ENCODE measurements at places on chromosomes 7 and 10.

DNA sequence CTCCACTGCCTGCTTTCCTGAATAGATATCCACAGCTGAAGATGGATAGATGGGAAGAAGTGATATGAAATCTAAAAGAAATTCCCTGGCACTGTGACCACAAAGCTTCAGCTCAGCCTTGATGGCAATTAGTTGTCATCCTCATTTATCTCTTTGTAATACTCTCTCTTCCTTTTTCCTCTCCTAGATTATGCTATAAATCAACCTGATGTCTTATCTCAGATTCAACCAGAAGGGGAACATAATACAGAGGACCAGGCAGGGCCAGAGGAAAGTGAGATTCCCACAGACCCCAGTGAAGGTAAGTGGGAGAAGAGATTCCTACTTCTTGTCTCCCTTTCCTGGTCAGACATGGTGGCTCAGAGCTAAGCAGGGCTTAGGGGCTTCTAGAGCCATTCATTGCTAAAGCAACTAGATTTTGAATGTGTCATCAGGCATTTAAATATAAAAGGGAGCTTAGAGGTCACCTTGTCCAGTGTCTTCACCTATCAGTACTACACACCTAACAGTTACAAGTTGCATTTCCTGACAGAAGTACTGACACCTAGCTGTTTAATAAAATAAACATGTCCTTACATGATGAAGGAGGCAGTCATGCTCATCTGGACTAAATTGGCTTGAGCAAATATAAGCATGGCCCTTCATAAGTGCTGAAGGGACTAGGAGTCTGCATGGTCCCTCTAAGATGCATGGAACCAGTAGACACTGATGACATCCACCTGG, 19.5 kb downstream of the ZNF398 start:
- H3K27me3 ChIP-seq, result no peaks in the 10 kb centered on the region
- no peak overlapping the region for H3K4me3 ChIP-seq
- H3K27ac ChIP-seq, result no peak overlapping the region
- DNase-seq, result no peak
- no peaks in the 10 kb centered on the region for H3K4me1 ChIP-seq
- peaks cover 7% of the 10 kb centered on the region for H3K36me3 ChIP-seq

- DNase-seq, result no peak
- peaks cover 1% of the 10 kb centered on the region for H3K4me1 ChIP-seq
- H3K4me3 ChIP-seq, result no peak overlapping the region
- H3K27me3 ChIP-seq, result no peaks in the 10 kb centered on the region
- no peak overlapping the region for H3K27ac ChIP-seq
Observed at GRCh38 chr7:23864973-23865372, 155.0 kb downstream of the STK31 start.

- no peak overlapping the region for H3K27ac ChIP-seq
- H3K4me1 ChIP-seq, result no peaks in the 10 kb centered on the region
- no peaks in the 10 kb centered on the region for H3K36me3 ChIP-seq
- no peaks in the 10 kb centered on the region for H3K27me3 ChIP-seq
- H3K4me3 ChIP-seq, result no peak overlapping the region
Observed at GRCh38 chr7:38291117-38291647, 17.7 kb upstream of the TARP start.

DNA sequence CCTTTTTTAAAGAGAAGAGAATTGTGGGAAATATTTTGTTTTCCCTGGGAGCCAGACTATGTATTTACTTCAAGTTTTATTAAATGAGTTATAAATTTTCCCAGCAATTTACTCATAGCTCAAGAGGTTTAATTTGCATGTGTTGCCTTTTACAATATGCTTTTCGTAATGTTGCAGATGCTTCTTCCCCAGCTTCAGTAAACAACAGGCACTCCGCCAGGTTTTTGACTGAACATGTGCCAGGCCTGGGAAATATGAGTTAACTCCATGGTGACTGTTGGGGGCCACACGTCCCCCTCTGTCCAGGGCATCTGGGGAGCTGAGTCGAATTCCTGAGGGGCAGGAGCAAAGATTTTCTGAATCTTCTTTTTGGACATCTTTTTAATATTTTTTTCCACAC, 545.7 kb downstream of the LRMDA start:
- DNase-seq, result no peak
- H3K27ac ChIP-seq, result no peak overlapping the region
- peaks cover 9% of the 10 kb centered on the region for H3K27me3 ChIP-seq
- no peaks in the 10 kb centered on the region for H3K36me3 ChIP-seq
- peaks cover 2% of the 10 kb centered on the region for H3K4me1 ChIP-seq

GRCh38 chr10:46523962-46524471, 32.4 kb downstream of the GPRIN2 start:
- no peak for DNase-seq
- H3K4me1 ChIP-seq, result no peaks in the 10 kb centered on the region
- H3K36me3 ChIP-seq, result no peaks in the 10 kb centered on the region
- no peaks in the 10 kb centered on the region for H3K27me3 ChIP-seq
- no peak overlapping the region for H3K4me3 ChIP-seq

GRCh38 chr10:49056356-49056755, 59.0 kb downstream of the VSTM4 start:
- H3K4me1 ChIP-seq, result no peaks in the 10 kb centered on the region
- H3K4me3 ChIP-seq, result no peak overlapping the region
- H3K27me3 ChIP-seq, result peaks cover 12% of the 10 kb centered on the region
- H3K27ac ChIP-seq, result no peak overlapping the region
- DNase-seq, result no peak
- H3K36me3 ChIP-seq, result no peaks in the 10 kb centered on the region

DNA sequence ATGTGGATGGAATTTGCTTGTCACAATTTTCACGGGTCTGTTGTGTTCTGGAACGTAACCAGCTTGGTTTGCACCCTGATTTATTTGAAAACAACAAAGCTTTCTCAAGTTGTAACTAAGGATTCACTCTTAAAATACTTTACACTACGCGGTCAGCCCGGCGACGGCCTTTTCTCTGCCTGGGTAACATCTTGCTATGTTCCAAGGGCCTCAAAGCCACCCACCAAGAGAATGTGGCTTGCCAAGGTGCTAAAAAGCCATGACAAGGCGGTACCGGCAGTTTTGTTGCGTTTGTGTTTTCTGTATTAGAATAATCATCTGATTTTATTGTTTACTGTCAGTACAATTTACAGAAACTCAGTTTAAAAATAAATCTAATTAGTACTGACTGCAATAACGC, 220.9 kb downstream of the SFMBT2 start:
- DNase-seq, result no peak
- H3K36me3 ChIP-seq, result peaks cover 15% of the 10 kb centered on the region
- H3K27me3 ChIP-seq, result peaks cover 2% of the 10 kb centered on the region
- H3K27ac ChIP-seq, result no peak overlapping the region
- peaks cover 4% of the 10 kb centered on the region for H3K4me1 ChIP-seq
- H3K4me3 ChIP-seq, result no peak overlapping the region

DNA sequence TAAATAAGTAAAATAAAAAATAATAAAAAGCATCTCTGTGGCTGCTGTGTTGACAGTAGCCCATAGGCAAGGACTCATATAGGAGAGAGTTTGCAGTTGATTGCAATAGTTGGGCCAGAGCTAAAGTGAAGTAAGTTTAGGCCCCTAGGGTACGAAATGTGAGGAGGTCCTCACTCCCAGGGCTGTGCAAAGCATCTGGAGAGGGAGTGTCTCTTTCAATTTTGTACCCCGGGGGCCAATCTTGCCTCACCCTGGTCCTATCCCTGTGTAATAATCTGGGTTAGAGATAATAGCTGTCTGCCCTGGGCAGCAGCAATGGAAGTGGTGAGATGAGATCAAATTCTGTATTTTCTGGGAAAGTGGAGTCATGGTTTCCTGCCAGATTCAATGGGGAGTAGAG, 365.7 kb downstream of the GATA3 start:
- H3K4me1 ChIP-seq, result peaks cover 12% of the 10 kb centered on the region
- H3K4me3 ChIP-seq, result no peak overlapping the region
- no peaks in the 10 kb centered on the region for H3K36me3 ChIP-seq
- peaks cover 78% of the 10 kb centered on the region for H3K27me3 ChIP-seq
- no peak overlapping the region for H3K27ac ChIP-seq

- H3K4me3 ChIP-seq, result peak within 1 kb of the TSS; percentile 92
- H3K36me3 ChIP-seq, result peaks cover 7% of the 10 kb centered on the region
- peaks cover 46% of the 10 kb centered on the region for H3K4me1 ChIP-seq
- H3K27me3 ChIP-seq, result peaks cover 18% of the 10 kb centered on the region
Observed at GRCh38 chr7:157010588-157011332, at the start of gene MNX1. Gene MNX1, minus strand, starts transcription at chr7:157010663. Its CDS starts 313 bp downstream, at chr7:157010350.

DNA sequence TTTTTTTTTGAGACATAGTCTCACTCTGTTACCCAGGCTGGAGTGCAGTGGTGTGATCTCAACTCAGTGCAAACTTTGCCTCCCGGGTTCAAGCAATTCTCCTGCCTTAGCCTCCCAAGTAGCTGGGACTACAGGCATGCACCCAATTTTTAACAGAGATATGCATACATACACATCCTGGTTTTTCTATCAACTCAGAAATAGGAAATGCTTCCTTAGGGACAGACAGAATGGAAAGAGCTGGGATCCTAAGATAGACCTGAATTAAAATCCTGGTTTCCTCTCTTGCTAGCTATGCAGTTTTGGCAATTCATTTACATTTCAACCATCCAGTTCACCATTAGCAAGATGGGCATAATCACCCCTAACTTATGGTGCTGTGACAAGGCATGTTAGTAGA, 347.5 kb downstream of the GPAM start:
- no peaks in the 10 kb centered on the region for H3K4me1 ChIP-seq
- DNase-seq, result no peak
- H3K27me3 ChIP-seq, result peaks cover 3% of the 10 kb centered on the region

GRCh38 chr10:43479275-43479674, 42.4 kb downstream of the ZNF487 start:
- H3K27me3 ChIP-seq, result no peaks in the 10 kb centered on the region
- no peak overlapping the region for H3K4me3 ChIP-seq
- DNase-seq, result no peak
- no peak overlapping the region for H3K27ac ChIP-seq

DNA sequence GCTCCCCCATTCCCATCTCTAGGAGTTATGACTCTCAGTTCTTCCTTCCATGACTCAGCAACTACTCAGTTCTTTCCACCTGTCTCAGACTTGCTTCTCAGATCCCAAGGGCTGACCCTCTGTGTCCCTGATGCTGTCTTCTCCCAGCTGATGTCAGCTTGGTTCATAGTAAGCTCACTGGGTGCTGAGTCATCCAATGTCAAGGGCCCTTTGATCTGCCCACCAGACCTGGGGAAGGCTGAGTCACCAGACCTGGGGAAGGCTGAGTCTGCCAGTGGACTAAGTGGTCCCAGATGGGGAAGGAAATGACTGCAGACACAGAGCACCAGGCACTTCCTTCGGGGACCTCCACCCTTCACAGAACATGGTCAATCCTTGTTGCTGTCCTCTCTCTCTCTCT, 76.1 kb upstream of the ZEB1 start:
- no peak overlapping the region for H3K4me3 ChIP-seq
- no peak overlapping the region for H3K27ac ChIP-seq
- H3K36me3 ChIP-seq, result no peaks in the 10 kb centered on the region
- DNase-seq, result no peak
- peaks cover 3% of the 10 kb centered on the region for H3K27me3 ChIP-seq

DNA sequence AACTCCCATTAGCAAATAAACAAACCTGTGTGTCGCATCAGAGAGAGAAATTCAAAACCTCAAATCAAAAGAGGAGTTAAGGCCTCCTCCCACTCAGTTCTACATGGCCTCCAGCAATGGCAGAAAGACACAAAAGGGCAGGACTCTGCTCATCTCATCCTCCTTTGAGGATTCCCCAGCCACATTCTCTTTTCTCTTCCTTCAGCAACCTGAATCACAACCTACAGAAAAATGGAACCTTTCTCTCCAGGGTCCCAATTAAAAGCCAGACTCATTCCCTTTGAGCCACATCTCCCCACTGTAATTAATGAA, 7.9 kb downstream of the OSBPL3 start:
- peaks cover 2% of the 10 kb centered on the region for H3K4me1 ChIP-seq
- no peak overlapping the region for H3K4me3 ChIP-seq
- no peak for DNase-seq
- no peak overlapping the region for H3K27ac ChIP-seq

GRCh38 chr10:101535949-101536348, 52.1 kb downstream of the POLL start:
- no peak overlapping the region for H3K27ac ChIP-seq
- no peaks in the 10 kb centered on the region for H3K27me3 ChIP-seq
- no peak overlapping the region for H3K4me3 ChIP-seq

DNA sequence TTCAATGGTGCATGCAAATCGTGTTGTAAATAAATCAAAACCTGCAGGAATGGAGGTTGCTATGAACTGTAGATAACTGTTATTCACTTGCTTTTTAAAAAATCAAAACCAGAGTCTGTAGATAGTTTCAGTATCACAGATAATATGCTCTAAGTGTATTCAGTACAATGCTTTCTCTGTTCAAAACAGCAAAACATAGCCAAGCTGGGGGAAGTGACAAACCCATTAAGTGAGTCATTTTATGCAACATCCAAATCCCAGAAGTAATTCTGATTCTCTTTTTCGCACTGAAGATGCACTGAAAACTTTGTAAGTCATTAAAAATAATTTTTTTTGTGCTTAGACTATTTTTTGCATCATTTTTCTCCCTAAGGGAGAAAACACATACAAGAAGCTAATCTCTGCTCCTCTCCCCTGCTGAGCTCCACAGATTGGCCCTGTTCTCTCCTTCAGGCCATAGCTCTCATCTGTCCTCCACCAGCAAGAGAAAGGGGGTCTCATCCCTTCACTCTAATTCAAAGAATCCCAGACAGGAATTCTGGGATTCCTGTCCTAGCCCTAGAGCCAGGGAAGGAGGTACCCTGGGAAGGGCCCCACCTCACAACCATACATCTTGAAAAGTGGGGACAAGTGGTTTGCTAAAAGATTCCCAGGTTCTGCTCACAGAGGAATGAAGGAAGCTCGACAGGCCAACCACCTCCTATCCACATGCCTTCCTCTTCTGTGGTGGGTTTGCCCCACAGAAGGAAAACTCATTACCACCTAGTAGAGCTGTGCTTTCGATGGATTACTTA, 4.9 kb downstream of the PRTFDC1 start:
- H3K4me3 ChIP-seq, result no peak overlapping the region
- H3K27ac ChIP-seq, result no peak overlapping the region
- no peaks in the 10 kb centered on the region for H3K27me3 ChIP-seq
- peaks cover 12% of the 10 kb centered on the region for H3K4me1 ChIP-seq

DNA sequence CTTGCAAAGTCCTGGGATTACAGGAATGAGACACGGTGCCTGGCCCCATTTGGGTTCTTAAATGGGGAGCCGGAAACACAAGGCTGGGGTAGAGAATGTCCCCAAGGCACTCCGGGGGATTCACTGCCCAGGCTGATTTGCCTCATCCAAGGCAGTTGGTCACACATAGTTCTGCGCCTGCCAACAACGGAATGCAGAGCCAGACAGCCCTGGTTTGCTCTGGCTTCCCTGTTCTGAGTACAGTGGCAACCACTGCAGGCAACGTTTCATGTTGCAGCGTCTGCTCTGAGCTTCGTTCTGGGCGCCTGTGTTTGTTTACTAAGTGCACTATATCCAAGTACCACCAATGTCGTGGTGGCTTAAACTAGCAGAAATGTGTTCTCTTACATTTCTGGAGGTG, 61.7 kb upstream of the C1QL3 start:
- no peak for DNase-seq
- H3K4me1 ChIP-seq, result no peaks in the 10 kb centered on the region
- peaks cover 6% of the 10 kb centered on the region for H3K27me3 ChIP-seq
- H3K4me3 ChIP-seq, result no peak overlapping the region

DNA sequence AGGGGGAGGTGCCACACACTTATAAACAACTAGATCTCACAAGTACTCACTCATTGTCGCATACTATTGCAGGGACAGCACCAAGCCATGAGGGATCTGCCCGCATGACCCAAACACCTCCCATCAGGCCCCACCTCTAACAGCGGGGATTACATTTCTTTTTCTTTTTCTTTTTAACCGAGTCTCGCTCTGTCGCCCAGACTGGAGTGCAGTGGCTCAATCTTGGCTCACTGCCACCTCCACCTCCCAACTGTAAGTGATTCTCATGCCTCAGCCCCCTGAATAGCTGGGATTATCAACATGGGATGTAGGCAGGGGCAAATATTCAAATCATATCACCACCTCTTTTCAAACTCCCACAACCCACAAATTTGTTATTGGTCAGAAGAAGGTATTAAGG, 76.7 kb downstream of the SKAP2 start:
- H3K27me3 ChIP-seq, result no peaks in the 10 kb centered on the region
- H3K36me3 ChIP-seq, result peaks cover 9% of the 10 kb centered on the region
- H3K4me3 ChIP-seq, result no peak overlapping the region
- peak overlapping the region; percentile 77 for H3K27ac ChIP-seq
